ENCODE measurements at places on chromosomes 3 and 15.

- DNase-seq: no peak
Observed at GRCh38 chr3:64612082-64612860, 75.5 kb downstream of the ADAMTS9 start.

GRCh38 chr3:58178528-58179234 lies 32.1 kb downstream of the DNASE1L3 start:
- DNase-seq: no peak

DNA sequence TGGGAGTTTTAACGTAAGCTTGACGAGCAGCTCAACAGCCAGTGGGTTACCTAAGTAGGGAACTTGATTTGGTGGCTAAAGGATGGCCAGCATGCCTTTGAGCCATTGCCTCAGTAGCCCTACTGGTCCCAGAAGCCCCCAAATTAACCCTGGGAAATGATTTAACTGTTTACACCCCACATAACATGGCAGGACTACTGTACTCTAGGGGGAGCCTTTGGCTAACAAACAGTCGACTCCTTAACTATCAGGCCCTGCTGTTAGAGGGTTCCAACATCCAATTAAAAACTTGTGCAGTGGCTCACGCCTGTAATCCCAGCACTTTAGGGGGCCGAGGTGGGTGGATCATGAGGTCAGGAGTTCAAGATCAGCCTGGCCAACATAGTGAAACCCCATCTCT lies 9.4 kb upstream of the SMCO1 start:
- DNase-seq: no peak

GRCh38 chr15:45276831-45277230 lies 24.8 kb downstream of the SLC28A2 start:
- no peak for DNase-seq

DNA sequence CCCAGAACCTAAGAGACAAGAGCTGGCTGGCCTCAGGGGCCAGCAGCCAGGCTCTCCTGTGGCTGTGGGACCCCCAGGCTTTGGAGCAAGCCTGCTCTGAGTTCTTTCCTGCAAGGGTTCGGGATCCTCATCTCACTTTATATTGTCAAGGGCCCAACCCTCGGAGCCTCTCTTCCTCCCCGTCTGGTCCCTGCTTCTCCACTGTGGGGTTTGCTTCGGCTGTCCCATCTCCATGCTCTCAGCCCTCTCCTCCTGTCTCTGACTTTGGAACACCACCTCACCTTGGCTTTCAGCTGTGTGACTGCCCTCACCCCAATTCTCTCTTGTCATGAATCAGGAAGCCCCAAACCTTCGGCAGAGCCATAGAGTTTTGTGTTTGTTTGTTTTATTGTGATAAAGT lies 30.0 kb downstream of the MRAS start:
- no peak for DNase-seq

GRCh38 chr3:178561239-178561638 lies 25.0 kb downstream of the KCNMB2 start:
- DNase-seq: no peak

- DNase-seq: no peak
Observed at GRCh38 chr3:101903451-101903871, 54.1 kb downstream of the NFKBIZ start.

DNA sequence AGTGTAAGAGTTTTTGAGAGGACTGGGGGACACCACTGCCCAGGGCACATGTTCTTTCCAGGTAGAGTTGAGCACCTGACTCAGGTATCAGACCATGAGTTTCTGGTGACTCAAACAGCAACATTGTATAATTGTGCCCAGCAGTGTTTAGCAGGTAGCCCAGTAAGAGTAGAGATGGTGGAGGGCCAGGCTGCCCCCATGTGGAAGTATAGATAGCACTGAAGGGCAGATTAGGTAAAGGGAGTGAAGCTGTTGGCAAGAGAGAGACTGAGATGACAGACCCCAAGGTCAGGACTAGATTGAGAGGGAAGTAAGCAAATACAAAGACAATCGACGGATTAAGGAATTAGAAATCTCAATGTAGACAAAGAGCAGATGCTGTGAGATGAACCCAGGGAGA lies 74.6 kb downstream of the TRIM42 start:
- DNase-seq: no peak

- no peak for DNase-seq
Observed at GRCh38 chr3:60890226-60890625, 361.0 kb downstream of the FHIT start.

- DNase-seq: no peak
Observed at GRCh38 chr15:92889390-92890107, 10.6 kb upstream of the CHD2 start.

DNA sequence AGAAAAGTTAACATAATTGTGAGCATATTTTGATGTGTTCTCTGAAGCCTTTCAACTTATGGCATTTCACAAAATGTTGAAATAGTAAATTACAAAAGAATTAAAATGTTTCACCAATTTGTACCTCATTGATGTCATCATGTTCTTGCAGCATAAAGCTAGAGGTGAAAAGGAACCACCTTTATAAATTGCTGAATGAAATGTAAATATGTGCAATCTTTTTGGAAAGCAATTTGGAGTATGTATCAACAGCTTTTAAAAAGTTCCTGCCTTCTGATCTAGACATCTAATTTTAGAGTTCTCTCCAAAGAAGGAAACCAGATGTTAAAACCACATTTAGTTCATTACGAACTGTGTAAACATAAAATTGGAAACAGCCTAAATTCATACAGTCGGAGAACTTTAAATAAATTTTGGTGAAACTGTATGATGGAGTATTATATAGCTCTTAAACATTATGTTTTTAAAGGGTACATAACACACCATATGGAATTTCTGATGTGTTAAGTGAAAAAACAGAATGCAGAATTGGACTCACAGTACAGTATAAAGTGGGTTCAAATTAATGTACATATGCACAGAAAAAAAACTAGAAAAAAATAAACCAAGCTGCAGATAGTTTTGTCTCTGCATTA lies 311.2 kb upstream of the NAALADL2 start:
- no peak for DNase-seq

DNA sequence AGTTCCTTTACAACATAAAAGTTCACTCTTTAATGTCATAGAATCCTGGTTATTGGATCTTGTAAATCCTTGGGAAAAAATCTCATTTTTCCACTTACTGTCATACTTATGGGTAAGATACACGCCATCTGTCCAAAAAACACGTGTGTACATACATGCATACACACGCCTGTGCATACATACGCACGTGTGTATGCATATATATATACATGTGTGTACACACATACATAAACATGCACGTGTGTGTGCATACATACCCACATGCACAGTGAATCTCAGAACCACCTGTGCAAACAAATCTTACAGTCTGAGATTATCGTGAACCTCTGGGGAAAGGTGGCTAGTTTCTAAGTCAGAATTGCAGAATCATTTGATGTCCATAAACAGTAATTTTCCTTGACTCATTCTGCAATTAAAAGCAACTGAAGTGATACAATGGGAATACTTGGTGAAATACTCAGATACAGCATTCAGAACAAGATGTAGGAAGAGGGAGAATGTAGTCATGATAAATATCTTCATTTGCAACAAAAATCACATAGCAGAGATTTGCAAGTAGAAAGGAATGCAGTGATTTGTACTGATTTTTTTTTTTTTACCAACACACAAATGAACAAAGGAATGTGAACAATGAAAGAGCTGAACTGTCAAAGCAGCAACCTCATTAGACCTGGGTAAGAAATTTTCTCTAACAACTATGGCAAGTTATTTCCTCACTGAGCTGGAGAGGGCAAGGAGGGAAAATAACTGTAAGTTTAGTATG lies 160.6 kb upstream of the POU1F1 start:
- no peak for DNase-seq

- DNase-seq: no peak
Observed at GRCh38 chr3:17179381-17180205, 294.8 kb downstream of the PLCL2 start.

DNA sequence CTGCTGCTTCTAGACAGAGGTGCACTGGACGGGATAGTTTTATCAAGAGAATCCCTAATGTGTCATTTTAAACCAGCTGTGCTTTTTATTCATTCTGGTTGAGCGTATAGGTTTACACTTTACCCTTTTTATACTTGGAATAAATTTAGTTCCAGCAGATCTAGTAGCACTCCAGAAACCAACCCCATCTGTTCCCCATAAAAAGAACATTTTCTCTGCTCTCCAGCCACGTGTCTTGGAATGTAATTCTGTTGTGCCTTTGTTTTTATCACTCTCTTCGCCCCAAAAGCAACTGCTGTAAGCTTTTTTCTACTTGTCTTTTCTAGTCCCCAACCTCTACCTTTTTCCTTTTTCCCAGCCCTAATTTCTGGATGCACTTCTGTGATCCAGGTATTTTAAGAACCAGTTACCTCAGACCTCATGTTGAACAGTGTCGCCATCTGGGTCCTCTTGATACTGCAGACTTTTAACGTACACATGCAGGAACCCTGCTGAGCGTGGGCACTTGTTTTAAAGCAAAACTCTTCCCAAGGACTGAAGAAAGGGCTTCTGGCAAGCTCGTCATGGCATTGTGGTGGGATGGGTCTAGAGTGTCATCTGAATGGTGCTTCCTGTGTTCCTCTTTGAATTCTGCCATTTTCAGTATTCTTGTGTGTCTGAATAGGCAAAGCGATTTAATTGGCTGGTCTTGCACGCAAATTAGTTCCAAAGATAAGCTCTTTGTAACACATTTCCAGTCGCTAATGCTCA lies 5.7 kb upstream of the EXOG start:
- no peak for DNase-seq

- DNase-seq: no peak
Observed at GRCh38 chr15:49901996-49902684, 216.9 kb downstream of the ATP8B4 start.

DNA sequence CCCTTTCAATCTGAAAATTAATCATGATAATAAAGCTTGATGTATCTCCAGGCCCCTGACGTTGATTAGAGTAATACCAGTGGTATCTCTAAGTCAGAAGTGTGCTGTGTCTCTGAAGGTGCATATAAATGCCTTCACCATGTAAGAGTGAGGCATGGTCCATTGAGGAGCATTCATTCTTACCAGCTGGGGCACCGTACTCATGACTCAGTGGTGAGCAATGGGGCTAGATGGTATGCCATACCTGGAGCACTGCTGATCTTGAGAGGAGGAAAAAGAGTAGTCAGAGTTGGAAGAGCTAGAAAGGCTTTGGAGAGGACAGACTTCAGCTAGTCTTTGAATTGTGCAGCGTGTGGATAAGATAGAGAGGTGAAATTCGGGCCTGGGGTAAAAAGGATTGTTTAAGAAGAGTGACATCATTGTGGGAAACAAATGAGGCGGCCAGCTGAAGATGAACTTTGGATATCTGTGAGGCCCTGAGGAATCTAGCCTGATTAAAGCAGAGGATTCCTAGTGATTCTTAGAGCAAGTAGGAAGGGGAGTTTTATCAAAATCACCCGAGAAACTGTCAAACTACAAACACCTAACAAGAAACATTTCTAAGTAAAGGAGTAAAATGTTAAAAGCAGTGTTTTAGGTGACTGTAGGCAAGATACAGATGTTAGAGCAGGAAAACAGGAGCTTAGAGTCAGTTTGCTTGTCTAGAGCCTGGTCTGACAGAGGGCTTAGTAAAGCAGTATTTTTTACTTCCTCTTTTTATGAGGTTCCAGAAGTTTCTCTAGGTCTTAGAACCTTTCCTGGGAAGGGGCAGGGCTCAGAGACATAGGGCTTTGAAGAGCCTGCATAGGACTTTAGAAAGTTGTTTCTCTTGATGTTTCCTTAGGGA lies 13.6 kb downstream of the TMOD3 start:
- no peak for DNase-seq

- no peak for DNase-seq
Observed at GRCh38 chr3:55623786-55624185, 136.7 kb upstream of the WNT5A start.

DNA sequence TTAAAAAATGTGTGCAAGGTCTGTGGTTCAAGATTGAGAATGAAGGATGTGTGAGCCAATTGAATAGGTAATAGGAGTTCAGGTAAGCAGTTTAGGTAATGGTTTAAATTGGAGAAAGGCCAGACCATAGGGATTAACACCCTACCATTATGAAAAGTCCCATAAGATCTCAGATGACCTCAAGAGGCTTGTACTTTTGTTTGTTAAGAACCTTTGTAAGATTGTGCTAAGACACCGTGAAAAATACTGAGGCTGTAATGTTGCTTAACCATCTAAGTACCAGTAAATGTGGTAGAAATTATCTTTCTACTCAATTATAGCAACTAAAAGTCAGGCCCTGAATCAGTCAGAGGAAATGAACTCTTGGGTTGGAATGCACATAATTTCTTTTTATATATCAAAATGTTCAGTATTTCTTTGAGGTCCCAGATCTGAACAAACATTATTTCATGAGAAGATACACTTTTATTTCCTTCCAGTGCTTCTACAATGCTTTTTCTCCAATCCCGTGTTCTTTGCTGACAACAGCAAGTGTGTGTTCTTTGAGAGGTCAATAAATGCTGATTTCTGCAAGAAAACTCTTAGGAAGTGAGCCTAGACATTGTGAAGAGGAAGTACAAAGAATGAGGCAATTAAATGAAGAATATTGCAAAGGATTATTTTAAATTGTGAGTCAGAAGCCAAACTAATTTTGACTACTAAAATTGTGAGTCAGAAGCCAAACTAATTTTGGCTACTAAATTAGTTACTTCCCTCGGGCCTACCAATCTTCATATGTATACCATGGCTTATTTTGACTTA lies 66.4 kb downstream of the TCF12 start:
- DNase-seq: no peak

DNA sequence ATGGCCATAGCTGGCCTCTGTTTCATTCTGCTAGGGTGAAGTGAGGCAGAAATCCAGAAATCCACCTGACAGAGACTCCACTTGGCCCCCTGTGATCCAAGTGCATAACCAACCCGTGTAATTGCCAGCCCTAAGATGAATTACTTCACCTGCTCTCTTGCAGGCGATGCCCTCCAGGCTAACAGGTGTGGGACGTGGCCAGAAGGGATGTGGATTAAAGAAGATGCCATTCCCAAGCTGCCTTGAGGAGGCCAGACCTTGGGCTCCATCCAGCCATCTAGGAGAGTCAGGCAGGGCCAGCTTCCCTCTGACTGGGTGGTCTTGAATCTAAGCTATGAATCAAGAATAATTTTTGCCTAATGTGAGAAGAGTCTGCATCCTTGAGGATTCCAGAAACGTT lies 154.5 kb upstream of the BNIP2 start:
- no peak for DNase-seq

GRCh38 chr3:129560911-129561594 lies 18.1 kb downstream of the H1-8 start:
- DNase-seq: no peak

- no peak for DNase-seq
Observed at GRCh38 chr3:102233881-102234280, 200.9 kb upstream of the ZPLD1 start.

GRCh38 chr15:80127911-80128310 lies 24.9 kb upstream of the FAH start:
- no peak for DNase-seq

DNA sequence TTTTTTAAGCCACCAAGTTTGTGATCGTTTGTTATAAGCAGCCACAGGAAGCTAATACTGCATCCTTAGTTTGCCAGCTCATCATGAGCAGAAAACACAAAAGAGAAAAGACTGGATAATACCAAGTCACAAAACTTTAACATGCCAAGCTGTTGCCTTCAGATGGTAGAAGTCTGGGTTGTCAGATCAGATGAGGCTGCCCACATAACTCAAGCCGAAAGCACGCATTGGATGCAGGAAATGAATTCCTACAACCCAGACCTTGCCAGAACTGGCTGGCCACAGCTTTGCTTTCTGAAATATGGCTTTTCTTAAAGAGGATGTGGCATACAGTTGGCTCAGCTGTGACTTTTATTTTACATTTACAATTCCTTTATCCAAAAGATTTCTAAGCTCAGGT lies 118.3 kb upstream of the NEO1 start:
- DNase-seq: no peak

Data from 8988T (cell line).